ENCODE measurements at places on chromosomes 4 and X.

DNA sequence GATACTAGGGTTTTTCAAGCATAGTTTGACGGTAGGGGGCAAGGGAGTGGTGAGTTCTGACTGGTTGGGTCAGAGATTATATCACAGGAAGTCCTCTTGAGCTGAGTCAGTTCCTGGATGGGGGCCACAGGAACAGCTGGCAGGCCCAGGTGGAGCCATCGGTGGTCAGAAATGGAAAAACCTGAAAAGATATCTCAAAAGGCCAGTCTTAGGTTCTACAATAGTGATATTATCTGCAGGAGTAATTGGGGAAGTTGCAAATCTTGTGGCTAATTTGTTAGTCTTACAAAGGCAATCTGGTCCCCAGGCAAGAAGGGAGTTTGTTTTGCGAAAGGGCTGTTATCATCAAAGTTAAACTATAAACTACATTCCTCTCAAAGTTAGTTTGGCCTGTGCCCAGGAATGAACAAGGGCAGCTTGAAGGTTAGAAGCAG is 159.3 kb downstream of the PTCHD1 start:
- DNase-seq = no peak

- DNase-seq = no peak
Observed at GRCh38 chr4:89823416-89823815, 13.5 kb downstream of the SNCA start.

GRCh38 chrX:53895270-53895669 is 149.0 kb downstream of the PHF8 start:
- DNase-seq = no peak

GRCh38 chrX:9320940-9321339 is 143.9 kb upstream of the TBL1X start:
- no peak for DNase-seq

- DNase-seq = no peak
Observed at GRCh38 chr4:27055221-27055760, 194.7 kb downstream of the STIM2 start.

- DNase-seq = no peak
Observed at GRCh38 chrX:41329101-41329500, 4.9 kb upstream of the DDX3X start.

- DNase-seq = no peak
Observed at GRCh38 chr4:162341533-162341932, 177.7 kb upstream of the FSTL5 start.

DNA sequence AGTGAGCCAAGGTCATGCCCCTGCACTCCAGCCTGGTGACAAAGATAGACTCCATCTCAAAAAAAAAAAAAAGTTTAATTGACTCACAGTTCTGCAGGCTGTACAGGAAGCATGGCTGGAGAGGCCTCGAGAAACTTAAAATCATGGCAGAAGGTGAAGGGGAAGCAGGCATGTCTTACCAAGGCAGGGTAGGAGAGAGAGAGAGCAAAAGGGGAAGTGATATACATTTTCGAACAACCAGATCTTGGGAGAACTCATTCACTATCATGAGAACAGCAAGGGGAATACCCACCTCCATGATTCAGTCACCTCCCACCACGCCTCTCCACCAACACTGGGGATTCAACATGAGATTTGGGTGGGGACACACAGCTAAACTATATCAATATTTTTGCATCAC is 315.2 kb upstream of the HTR2C start:
- no peak for DNase-seq

DNA sequence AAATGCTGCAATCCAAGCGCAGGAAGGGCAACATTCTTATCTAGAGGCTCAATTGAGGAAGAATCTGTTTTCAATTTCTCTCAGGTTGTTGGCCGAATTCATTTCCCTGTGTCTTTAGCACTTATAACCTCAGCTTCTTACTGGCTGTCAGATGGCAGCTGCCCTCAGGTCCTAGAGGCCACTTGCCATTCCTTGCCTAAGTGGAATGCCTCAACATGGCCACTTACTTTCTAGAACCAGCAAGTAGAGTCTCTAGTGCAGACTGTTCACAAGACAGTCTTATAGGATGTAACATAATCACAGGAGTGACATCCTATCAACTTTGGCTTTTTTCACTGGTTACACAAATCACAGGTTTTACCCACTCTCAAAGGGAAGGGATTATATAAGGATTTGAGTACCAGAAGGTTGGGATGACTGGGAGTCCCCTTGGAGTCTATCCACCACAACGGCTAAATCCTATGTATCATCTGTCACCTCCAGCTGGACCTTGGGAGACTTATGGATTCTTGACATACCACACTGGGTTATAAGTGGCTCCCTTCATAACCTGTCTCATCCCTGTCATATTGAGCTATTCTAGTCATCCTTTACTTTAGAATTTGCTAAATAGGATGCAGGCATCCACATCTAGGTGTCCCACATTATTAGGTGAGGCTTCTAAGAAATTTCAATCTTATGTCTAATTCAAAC is 297.9 kb upstream of the CTSO start:
- no peak for DNase-seq

DNA sequence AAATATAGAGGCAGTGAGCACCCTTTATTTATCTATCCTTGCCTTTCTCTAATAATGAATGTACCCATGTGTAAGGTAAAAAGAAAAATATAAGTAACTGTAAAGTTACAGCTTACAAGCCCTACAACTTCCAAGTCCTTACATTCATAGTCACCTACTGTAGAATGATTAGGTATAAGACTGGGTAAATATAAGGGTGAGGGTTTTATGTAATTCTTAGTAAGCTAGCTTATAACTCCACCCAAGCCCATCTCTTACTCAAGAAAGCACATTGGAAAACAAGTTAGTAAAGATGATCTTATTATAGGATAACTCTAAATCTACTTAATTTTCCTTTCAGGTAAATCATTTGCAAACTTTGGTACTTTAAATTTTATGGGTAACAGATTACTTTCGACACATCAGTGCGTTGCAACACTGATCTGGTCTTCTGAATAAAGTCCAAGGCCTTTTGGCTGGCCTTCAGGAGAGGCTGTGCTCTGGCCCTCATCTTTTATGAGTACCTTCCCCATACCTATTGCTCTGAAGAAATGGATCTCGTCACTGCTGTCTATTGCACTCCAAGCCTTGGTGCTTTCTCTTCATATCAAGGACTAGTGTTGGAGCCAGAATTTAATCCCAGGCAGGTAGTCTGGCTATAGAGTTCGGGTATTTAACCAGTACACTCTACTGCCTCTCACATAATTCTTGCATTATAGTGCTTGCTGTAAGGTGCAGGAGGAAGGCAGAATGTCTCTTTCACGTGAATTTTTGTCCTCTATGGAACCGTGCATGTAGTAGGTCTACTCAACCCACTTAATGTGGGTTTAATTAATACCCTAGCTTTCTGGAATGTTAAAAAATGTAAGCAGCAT is 443.6 kb upstream of the AR start:
- no peak for DNase-seq

- DNase-seq = no peak
Observed at GRCh38 chrX:18896680-18897544, 87.0 kb downstream of the PHKA2 start.

DNA sequence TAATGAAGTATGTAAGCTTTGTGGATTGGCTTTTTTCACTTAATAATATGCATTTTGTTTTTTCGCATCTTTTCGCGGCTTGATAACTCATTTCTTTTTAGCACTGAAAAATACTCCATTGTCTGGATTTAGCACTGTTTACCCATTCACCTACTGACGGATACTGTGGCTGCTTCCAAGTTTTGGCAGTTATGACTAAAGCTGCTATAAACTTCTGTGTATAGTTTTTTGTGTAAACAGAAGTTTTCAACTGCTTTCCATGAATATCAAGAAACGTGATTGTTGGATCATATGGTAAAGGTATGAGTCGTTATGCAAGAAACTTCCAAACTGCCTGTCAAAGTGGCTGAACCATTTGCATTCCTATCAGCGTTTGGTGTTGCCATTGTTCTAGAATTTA is 87.6 kb downstream of the BMP3 start:
- DNase-seq = no peak

DNA sequence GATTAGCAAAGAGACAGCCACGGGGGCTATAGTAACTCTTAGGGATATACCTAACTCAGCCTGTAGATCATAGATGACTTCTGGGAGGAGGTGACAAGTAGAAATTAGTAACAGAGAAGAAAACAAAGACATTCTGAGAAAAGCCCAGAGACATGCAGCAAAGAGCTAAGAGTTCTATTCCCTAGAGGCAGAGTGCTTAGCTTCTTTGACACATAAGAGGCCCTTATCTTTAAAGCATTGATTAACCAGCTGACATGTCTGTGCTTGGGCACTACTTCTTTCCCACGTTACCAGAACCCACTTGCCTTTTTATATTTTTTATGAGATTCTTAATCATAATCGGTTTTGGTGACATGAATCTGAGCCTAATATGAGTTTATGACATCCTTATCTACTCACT is 179.5 kb downstream of the GABRB1 start:
- no peak for DNase-seq

GRCh38 chrX:9494771-9495170 is 29.9 kb downstream of the TBL1X start:
- DNase-seq = no peak

- no peak for DNase-seq
Observed at GRCh38 chrX:15877380-15877779, 22.8 kb upstream of the AP1S2 start.

DNA sequence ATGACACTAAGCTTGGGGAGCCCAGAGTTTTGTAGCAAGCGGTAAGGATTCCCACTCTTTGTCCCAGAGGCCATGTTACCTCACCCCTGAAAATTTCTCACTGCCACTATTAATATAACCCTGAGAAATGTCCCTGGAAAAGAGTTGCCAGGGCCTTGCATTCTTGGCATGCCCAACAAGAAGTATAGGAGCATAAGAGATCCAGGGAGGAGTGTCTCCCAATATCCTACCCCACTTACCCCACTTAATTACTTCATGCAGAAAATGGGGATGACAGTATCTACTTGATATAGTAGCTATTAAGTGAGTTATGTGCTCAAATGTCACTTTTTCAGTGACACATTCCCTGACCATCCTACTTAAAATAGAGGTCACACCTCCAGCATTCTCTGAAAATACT is 120.5 kb upstream of the C1GALT1C1 start:
- no peak for DNase-seq

GRCh38 chr4:48322063-48322462 is 19.3 kb upstream of the SLAIN2 start:
- no peak for DNase-seq

DNA sequence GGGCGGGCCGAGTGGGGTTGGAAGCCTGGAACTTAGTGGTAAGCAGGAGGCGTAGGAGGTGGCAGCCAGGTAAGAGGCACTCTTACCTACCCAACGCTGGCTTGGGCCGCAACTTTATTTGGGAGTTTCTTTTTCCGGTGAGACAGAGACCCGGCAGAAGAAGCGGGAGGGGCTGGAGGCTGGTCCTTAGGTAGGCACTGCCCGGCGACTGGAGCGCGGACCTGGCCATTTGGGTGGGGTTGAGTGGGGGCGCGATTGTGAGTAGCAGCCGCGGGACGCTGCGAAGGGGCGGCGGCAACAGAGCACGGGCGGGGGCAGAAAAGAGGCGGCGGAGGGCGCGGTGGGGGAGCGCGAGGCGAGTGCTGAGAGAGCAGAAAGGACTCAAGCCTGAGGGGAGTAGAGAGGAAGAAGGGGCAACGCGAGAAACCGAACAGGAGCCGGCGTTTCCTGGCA is 334 bp upstream of the POU4F2 start:
- no peak for DNase-seq

GRCh38 chr4:181234951-181235680 is 1008.1 kb upstream of the TENM3 start:
- DNase-seq = no peak

- no peak for DNase-seq
Observed at GRCh38 chr4:139808381-139808807, 142.8 kb downstream of the MGST2 start.

DNA sequence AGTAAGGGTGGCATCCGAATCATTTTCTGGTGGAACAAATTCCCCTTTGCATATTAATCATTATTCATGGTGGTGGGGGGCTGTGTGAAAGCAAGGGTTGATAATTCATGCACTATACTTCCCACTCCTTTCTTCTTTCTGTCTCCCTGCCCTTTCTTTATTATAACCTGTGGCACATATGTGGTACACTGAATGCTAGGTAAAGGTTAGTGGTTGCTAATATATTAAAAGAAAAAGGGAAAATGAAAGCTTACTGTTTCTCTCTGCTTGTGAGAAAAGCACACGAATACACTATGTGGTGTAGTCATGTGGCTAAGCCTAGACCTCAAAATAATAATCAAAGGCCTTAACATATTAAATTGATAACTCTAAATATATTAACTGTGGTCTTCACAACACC is 178.4 kb upstream of the RPS6KA3 start:
- no peak for DNase-seq

- no peak for DNase-seq
Observed at GRCh38 chr4:183264614-183265013, 55.5 kb downstream of the CLDN22 start.

GRCh38 chrX:97398030-97398551 is 514.4 kb downstream of the RPA4 start:
- no peak for DNase-seq

DNA sequence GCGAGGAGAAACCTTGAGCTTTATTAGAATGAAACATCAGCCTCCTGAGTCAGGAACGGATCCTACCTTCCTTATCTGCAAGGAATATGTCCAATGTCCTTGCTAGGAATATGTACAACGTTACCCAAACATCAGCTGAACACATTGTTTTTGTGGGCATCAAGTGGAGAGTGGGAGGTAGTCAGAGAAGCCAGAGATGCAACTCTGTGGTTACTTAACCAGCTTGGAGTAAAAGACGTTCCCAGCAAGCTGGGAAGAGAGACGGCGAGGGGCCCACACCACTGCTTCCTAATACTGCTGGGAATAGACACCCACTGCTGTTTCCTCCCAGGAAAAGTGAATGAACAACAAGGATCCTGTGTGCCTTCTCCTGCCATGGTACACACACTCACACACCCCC is 74.4 kb upstream of the PLAC1 start:
- no peak for DNase-seq
